ENCODE measurements at places on chromosomes 3 and 15.
A peak's percentile ranks its signal among the peaks of the same experiment; 100 is the strongest.

- DNase-seq = no peak
Observed at GRCh38 chr3:79140708-79141107, 627.1 kb downstream of the ROBO1 start.

DNA sequence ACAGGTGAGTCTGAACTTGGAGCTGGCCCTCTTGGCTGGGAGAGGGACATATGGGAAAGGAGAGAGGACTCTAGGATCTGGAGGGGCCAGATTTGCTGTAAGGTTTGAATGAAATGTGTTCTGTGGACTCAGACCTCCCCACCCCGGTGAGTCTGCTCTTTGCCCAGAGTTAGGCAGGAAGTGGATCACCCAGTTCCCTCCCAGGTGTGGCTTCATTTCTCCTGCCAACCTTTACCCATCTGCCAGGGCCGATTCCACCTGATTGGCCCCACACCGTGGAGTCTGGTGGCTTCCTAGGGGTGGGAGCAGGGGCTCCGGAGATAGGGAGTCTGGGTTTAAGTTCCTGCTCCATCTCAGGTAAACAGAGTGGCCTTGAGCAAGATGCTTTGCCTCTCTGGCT, 25.5 kb downstream of the CD276 start:
- no peak for DNase-seq

GRCh38 chr3:133992381-133992780, 37.3 kb downstream of the SLCO2A1 start:
- DNase-seq = no peak

- DNase-seq = no peak
Observed at GRCh38 chr3:8470801-8471200, 30.8 kb upstream of the LMCD1 start.

GRCh38 chr3:16427103-16427965, 86.2 kb downstream of the RFTN1 start:
- DNase-seq = peak; percentile 84

DNA sequence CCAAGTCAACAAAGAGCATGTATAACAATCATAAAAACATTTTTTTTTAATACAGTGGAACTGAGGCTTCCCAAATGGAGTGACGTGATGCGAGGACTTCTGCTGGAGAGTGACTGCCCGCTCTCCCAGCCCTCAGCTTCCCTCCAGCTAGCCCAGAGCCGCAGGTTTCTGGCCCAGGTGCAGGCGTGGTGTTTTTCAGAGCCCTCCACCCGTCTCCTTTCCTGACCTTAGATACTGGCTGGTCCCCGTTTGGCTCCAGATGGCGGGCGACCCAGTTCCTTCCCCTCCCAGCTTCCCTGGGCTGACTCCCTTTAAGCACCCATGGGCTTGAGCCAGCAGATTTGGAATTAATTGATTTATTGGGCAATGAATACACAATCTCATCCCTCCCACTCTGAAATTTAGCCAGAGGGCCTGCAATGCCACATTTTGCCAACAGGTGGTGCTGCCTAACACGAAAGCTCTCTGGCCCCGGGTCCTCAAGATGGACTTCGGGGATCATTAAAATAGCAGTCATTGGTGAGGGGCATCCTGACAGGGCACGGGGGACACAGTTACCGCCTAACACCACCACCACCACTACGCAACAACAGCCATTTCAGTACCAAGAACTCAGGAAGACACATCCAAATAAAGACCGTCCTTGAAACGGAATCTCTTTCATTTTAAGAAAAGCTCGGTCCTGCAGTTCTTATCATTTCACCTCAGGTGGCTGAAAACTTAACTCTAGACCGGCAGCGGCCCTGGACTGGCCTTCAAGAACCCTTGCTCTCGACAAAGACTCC, 47.5 kb upstream of the MUC4 start:
- peak; percentile 74 for DNase-seq

GRCh38 chr3:175192536-175192935, 333.4 kb downstream of the NAALADL2 start:
- no peak for DNase-seq

- DNase-seq = no peak
Observed at GRCh38 chr15:61697796-61698195, 362.5 kb downstream of the VPS13C start.

DNA sequence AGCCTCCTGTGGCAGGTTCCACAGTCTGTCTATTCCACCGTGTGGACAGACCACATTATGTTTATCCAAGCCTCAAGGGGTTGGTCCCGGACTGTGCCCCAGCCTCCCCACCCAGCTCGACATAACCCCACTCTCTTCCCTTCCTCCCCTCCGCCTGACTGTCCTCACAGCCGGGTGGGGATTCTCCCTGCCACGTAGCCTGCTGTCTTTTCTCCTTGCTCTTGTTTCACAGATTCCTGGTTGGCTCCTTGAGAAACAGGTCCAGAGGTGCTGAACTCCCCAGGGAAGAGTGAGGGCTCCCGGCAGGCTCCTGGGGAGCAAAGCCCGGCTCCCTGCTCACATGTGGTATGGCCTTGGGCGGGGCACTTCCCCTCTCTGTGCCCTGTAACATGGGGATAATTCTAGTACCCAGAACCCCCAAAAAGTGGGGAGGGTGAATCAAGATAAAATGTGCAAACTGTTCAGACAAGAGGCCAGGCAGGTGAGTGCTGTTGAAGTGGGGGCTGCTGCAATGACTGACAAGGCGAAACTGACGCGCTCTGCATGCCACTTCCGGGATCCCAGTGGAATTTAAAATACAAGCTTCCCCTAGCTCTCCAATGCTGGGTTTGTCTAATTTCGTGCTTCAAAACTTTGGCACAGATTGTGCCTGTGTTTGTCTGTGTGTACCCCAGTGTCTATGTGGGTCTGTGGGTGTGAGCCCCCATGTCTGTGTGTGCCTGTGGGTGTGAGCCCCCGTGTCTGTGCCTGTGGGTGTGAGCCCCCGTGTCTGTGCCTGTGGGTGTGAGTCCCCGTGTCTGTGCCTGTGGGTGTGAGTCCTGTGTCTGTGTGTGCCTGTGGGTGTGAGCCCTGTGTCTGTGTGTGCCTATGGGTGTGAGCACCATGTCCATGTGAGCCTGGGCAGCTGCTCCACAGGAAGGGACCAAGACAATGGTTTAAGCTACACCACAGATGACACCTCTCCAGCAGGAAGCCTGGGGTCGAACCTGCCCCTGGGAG, 160.6 kb upstream of the IQSEC1 start:
- peak; percentile 7 for DNase-seq

- DNase-seq = no peak
Observed at GRCh38 chr3:156820692-156821080, 5.5 kb upstream of the LEKR1 start.

DNA sequence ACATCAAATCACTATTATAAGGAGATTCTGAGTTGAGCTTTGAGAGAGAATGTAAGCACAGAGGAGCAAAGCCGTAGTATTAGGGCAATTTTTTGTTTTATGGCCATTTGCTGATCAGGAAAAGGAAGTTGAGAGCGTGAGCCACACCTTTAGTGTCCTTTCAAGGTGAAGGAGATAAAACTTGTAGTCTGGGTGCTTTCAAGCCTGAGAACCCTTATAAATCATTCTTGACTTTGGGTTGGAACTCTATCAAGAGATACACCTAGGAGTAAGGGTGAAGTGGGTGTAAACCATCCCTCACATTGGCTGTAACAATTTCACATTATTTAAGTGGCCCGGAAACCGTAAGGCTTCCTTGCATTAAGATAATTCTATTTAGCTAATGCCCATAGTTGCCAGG, 122.2 kb downstream of the ATG7 start:
- no peak for DNase-seq

DNA sequence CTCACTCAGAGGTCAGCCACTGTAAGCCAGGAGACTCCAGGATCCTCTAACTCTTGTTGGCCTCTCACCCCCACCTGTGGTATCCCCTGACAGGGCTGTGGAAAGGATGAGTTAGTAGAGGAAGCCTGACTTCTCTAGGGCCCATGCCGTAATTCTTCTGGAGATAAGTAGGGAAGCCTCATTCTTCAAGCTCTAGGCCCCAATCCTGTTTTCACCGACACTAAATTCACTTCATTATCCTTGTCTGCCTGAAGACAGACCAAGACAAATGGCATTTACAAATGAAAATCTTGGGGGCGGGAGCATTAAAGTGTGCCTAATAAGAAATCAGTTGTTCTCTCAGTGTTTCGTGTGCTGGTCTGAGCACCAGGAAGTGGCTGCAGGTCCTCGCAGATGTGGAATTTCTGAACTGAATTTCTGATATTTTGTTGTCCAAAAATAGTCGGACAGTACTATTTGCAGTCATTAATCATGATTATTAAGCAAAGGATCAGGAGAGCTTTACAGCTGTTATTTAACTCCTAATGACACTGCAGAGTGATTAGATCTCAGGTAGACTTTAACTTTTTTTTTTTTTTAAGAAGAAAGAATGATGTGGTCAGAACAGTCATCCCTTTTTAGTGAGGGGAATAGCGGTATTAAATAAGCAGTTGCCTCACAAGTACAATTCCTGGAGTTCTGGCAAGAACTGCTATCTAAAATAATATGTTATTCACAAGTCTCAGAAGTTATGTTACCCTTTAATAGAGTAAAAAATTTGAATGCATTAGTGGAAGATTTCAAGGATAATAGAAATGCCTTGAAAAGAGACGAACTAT, 58.4 kb downstream of the RBMS3 start:
- DNase-seq = no peak

GRCh38 chr3:184233127-184233843, 3.9 kb downstream of the VWA5B2 start:
- no peak for DNase-seq

GRCh38 chr3:16101295-16102186, 72.9 kb upstream of the GALNT15 start:
- DNase-seq = no peak

- no peak for DNase-seq
Observed at GRCh38 chr3:106317141-106318055, 448.6 kb upstream of the CBLB start.

GRCh38 chr3:106115557-106115956, 246.7 kb upstream of the CBLB start:
- DNase-seq = no peak

GRCh38 chr15:39502082-39502447, 78.8 kb upstream of the THBS1 start:
- DNase-seq = no peak

Data from suppressor macrophage treated with lipopolysaccharide for 1 hour (primary cell).